ENCODE measurements at places on chromosomes 16 and 17.

- DNase-seq: no peak
These were observed 153.4 kb downstream of the ZFHX3 start for GRCh38 chr16:72894293-72895151.

GRCh38 chr17:21452377-21453143, 76.4 kb downstream of the KCNJ12 start:
- DNase-seq: no peak

- no peak for DNase-seq
These were observed 69.7 kb downstream of the STXBP4 start for GRCh38 chr17:55038291-55038690.

GRCh38 chr16:17358846-17359245, 111.9 kb downstream of the XYLT1 start:
- no peak for DNase-seq

- no peak for DNase-seq
These were observed 406.5 kb upstream of the CDH5 start for GRCh38 chr16:65959983-65960382.

- DNase-seq: no peak
These were observed 9.1 kb upstream of the DUXB start for GRCh38 chr16:75710344-75710743.

DNA sequence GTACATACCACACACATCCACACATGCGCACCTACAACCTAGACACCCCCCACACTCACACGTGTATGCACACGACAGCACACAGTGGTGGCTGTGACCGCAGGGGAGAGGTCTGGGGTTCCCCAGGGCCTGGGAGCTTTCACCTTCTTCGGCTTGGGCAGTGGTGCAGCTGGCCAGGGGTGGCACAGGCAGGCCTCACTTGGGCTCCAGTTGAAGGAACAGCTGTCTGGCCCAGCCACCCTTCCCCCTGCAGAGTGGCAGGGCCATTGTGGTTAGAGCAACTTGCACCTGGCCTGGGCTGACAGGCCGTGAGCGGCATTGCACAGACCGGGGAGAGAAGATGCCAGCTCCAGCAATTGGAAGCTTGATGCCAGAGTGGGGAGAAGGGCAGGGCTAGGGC, 114.5 kb upstream of the GSE1 start:
- DNase-seq: no peak

GRCh38 chr16:31423241-31423640, 4.9 kb downstream of the COX6A2 start:
- DNase-seq: no peak

GRCh38 chr17:35074711-35075707, 11.5 kb upstream of the RFFL start:
- DNase-seq: no peak

DNA sequence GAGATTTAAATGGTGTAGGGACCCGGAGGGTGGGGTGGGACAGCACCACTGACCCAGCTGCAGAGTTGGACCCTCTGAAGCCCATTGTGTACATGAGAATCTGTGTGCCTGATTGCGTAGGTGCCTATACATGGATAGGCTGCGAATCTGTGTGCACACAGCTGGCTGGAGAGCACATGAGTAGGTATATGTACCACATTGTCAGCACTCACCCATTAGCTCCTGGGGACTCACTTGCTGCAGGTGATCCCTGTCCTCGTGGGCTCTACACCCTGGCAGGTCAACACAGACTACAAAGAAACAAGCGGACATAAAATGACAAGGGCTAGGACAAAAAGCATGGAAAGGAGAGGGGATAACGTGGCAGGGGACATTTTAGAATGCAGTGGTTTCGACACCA, 11.3 kb upstream of the CETP start:
- DNase-seq: no peak
